ENCODE measurements at places on chromosomes 2 and 18.
A peak's percentile ranks its signal among the peaks of the same experiment; 100 is the strongest.

- DNase-seq = peak; percentile 26
Observed at GRCh38 chr2:174546519-174547506, 50.8 kb downstream of the WIPF1 start.

- no peak for DNase-seq
Observed at GRCh38 chr2:112110966-112111365, 27.2 kb upstream of the FBLN7 start.

- no peak for DNase-seq
Observed at GRCh38 chr2:46416280-46416679, 63.1 kb upstream of the TMEM247 start.

DNA sequence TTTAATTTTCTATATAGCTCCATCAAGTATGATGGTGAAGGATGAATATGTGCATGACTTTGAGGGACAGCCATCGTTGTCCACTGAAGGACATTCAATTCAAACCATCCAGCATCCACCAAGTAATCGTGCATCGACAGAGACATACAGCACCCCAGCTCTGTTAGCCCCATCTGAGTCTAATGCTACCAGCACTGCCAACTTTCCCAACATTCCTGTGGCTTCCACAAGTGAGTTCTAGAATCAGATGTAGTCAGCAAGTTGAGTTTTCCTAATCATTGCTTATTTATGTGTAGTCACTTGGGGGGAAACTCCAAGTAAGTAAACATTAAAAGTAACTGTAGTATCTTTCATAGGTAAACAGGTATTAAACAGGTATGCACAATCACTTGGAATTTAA is 24.8 kb downstream of the SMAD4 start:
- no peak for DNase-seq

GRCh38 chr18:34993289-34993688 is 47.9 kb upstream of the MAPRE2 start:
- DNase-seq = no peak

DNA sequence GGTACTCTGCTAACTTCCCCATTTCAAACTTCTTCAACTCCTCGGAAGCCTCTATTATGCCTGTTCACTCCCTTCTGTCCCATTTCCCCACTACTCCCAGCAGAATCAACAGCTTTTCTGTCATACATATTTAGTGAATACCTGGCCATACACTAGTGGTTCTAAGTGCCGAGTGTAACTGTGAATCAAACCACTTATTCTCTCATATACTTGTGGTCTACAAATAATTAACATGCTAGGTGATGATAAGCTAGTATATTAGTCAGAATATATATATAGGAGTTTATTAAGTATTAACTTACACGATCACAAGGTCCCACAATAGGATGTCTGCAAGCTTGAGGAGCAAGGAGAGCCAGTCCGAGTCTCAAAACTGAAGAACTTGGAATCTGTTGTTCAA is 150.7 kb downstream of the CCDC102B start:
- no peak for DNase-seq

GRCh38 chr2:241339839-241340630 is 16.1 kb upstream of the FARP2 start:
- DNase-seq = no peak
